ENCODE measurements at places on chromosomes 13 and 19.

- no peak for DNase-seq
These were observed 62.8 kb upstream of the PCDH9 start for GRCh38 chr13:67292886-67293285.

DNA sequence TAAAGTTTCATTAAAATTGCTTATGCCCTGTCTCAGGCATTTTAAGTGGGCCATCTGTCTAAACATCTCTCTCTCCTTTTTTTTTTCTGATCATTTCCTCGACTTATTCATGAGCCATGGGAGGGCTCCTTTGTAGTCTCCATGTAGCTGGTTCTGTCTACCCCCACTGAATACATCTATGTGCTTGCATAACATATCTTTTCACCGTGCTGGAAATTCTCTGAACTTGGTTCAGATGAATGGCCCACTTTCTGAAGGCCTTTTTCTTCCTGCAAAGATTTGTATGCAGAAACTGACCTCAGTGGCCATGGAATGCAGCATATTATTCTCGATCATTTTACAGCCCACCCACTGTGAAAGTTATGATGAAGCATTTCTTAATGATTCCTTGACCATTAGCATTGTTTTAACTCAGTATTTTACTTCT, 225.3 kb downstream of the GGACT start:
- peak; percentile 48 for DNase-seq

DNA sequence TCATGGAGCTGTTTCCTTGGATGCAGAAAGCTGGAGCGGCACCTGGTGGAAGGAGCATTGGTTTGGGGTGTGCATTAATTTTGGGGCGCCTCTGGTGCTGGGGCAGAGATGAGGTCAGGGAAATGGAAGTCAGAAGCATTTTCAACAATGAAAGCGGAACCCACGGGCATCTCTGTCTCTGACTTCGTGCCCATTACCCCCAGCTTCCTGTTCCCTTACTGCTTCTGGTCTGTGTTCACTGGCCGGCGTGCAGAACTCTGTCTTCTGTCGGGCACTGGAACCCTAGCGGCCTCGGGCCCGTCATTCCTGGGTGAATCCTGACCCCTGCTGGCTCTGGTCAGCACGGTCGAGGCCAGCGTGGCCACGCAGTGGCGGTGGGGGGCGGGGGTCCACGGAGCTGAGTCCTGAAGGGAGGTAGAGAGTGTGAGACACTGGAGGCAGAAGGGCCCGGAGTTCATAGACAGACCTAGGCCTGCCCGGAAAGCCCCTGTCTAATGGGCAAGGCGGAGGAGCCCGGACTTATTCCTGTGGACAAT, 7.9 kb upstream of the LINGO3 start:
- DNase-seq: peak; percentile 60

DNA sequence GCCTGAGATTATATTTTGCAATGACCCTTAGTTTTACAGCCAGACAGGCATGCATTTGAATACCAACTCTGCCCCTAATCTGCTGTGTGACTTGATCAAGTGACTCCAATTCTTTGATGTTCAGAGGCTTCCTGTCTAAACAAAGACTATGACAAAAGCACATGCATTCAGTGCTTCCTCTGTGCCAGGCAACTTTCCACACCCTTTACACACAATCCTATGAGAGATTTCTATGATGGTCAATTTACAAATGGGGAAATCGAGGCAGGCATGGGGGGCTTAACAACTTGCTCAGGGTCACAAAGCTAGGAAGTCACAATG, 3.7 kb upstream of the LYPD3 start:
- DNase-seq: peak; percentile 44

- no peak for DNase-seq
These were observed 31.0 kb upstream of the SLC1A6 start for GRCh38 chr19:15010501-15011300.
